ENCODE measurements at places on chromosomes 13 and 19.

DNA sequence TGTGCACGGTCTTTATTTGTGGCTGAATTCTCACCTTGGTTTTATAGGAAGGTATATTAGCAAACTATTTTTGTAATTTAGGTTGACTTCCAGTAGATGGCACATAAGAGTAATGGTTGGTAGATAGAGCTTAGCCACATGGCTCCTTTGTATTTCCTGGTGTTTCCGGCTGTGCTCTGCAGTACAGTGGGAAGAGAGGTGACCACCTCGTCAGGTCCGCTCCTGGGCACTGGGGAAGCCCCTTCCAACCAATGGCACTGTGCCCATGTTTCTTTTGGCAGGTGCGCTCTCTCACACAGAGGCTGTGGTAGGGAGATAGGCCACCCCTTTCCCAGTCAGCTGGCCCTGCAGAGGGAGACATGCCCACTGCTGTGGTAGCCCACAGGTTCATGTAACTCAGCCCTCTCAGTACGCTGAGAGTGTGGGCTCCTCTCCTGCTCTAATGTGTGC is 74.3 kb upstream of the ATP12A start:
- no peak for DNase-seq

DNA sequence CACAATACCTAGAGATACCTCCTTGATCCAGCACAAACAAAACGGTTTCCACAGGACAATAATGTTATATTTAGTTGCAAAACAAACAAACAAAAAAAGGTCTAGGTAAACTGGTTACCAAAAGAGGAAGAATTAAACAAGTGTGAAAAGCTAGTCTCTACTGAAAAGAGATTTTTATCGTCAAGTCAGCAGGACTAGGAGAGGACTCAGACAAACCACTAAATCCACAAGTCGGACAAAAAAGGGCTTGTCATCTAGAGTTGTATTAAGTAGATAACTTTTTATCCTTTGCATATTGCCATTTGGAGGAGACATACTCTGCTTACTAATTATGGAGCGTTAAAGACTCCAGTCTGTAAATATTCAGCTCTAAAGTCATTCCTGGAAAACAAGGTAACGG is 9.9 kb upstream of the KPNA3 start:
- DNase-seq, result no peak

DNA sequence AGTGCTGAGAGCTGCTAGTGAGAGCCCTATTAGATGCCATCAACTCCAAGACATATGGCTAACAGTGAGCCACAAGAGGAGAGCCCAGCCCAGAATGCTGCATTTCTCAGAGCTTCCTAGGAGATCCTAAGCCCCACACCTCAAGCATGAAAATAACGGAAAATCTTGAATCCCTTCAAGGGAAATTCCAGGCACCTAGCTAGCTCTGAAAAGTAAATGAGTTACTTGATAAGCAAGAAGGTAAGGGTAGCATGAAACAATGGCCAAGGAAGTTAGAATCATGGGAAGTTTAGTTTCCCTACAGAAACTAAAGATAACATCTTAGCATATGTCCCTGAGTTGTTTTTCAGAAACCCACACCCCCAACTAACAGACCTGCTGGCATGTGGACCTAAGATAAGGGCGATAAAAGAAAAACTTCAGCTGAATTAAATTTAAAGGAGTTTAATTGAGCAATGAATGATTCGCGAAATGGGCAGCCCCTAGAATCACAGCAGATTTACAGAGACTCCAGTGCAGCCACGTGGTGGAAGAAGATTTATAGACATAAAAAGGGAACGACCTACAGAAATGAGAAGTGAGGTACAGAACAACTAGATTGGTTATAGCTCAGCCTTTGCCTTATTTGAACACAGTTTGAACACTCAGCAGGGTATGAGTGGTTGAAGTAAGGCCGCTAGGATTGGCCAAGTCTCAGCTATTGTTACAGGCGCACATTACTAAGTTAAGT is 301.3 kb upstream of the DACH1 start:
- DNase-seq, result no peak

GRCh38 chr19:55322204-55322885 is 2.8 kb downstream of the TMEM150B start:
- DNase-seq, result no peak

DNA sequence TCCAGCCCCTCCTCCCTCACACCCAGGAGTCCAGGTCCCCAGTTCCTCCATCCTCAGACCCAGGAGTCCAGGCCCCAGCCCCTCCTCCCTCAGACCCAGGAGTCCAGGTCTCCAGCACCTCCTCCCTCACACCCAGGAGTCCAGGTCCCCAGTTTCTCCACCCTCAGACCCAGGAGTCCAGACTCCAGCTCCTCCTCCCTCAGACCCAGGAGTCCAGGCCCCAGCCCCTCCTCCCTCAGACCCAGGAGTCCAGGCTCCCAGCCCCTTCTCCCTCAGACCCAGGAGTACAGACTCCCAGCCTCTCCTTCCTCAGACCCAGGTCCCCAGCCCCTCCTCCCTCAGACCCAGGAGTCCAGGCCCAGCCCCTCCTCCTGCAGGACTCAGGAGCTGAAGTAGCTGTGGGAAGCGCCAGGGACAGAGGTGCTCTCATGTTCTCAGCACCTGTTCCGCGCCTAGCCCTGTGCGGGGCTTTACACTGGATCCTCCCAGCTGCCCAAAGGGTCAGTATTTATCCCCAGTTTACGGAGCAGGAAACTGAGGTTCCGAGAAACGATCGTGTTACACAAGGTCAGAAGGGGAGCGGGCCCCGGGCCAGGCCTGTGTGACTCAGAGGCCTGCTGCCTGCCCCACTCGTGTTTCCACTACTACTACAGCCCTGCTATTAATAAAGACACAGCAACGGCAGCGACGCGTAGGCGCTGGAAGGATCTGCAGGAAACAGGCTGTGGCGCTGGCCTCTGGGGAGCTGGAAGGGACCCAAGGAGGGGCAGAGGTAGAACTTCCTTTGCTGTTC is 1.7 kb upstream of the SBK3 start:
- no peak for DNase-seq

- DNase-seq, result no peak
Observed at GRCh38 chr19:18311502-18312091, 11.3 kb downstream of the LSM4 start.

GRCh38 chr19:7926021-7926726 is at the start of gene CTXN1:
Gene CTXN1, minus strand, starts transcription at chr19:7926135. Its CDS starts 597 bp downstream, at chr19:7925538.
- DNase-seq, result peak; percentile 50

DNA sequence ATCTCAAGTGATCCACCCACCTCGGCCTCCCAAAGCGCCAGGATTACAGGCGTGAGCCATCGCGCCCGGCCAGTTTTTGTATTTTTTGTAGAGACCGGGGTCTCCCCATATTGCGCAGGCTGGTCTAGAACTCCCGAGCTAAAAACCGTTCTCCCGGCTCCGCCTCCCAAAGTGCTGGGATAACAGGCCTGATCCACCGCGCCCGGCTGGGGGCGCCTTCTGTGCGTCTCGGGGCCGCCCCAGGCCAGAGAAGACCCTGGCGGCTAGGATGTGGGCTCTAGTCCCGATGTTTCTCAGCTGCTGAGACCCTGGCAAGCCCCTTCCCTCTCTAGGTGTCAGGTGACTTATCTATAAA is 3.6 kb downstream of the ARHGAP45 start:
- DNase-seq, result no peak

- DNase-seq, result no peak
Observed at GRCh38 chr19:10389863-10390262, 9.5 kb upstream of the TYK2 start.

- no peak for DNase-seq
Observed at GRCh38 chr13:36903925-36904595, 16.0 kb downstream of the SMAD9 start.

DNA sequence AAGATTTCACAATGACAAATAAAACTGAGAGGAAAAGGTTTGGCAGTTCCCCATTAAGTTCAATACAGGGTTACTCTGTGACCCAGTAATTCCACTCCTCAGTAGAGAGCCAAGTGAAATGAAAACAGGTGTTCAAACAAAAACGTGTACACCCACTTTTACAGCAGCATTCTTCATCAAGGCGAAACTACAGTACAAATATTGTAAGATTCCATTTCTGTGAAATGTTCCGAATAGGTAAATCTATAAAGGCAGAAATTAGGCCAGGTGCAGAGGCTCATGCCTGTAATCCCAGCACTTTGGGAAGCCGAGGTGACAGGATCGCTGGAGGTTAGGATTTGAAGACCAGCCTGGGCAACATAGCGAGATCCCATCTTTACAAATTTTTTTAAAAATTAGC is 8.9 kb upstream of the GDF15 start:
- no peak for DNase-seq

DNA sequence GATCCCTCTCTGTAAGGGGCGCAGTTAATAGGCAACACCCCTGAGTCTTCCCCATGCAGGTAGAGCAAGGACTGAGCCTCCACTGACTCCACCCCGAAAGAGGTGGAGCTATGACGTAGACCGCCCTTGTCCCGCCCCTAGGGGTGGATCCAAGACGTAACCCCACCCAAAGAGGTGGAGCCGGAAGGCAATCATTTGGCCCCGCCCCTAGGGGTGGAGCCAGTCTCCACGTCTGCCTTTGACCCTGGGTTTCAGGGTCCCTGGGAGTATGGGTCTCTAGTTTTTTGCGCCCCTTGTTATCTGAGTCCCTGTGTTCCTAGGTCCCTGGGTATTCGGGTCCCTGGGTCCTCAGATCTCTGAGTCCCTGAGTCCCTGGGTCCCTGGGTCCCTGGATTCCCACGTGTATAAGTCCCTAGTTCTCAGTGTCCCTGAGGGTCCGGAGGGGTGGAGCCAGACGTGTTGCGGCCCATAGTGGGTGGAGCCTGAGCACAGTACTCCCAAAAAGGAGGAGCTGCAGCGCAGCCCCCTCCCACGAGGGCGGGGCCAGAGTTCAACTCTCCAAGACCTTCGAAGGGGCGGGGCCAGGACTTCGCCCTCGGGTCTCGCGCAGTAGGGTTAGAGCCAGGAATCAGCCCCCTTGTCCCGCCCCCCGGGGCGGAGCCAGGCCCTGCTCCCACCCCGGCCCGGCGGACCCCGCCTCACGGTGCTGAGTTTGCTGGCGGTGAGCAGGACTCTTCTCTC is 5.3 kb downstream of the DENND1C start:
- peak; percentile 50 for DNase-seq

DNA sequence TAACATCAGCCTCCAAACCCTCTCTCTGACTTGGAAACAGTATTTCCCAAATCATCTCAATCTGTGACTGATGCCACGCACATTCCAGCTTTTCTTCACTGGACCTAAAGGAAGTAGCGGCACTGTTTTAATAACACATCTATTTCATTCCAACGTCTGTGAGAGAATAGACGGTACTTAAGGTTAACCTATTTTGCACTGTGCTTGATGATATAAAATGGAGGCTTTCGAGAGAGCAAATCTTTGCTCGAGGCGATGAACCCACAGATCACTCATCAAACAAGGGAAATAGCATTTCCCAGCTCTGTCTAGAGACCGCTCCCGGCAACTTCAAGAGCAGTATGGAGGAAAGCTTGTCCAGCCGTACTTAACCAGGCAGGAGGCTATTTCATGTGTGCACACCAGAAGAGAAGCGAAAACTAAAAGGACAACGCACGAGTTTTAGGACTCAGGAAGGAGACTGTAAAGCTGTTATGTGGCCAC is 2.9 kb downstream of the UBL3 start:
- DNase-seq, result no peak

DNA sequence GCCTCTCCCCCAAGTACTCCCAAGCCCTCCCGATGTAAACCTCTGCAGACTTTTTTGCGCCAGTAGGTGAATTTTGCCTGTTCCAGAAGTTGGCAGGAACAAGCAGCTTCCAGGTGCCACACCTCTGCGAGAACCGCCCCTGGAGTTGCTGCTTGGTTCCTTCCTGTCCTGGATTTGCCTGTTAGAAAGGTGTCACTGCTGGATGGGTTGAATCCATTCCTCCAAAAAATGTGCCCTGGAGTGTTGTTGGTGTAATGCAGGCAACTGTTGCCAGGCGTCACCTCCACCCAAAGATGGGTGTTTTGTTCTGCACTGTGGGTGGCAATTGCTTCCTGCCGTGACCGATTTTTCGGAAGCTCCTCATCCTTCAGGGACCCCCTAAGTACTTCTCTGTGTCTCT is 5.7 kb downstream of the PGPEP1 start:
- DNase-seq, result no peak

DNA sequence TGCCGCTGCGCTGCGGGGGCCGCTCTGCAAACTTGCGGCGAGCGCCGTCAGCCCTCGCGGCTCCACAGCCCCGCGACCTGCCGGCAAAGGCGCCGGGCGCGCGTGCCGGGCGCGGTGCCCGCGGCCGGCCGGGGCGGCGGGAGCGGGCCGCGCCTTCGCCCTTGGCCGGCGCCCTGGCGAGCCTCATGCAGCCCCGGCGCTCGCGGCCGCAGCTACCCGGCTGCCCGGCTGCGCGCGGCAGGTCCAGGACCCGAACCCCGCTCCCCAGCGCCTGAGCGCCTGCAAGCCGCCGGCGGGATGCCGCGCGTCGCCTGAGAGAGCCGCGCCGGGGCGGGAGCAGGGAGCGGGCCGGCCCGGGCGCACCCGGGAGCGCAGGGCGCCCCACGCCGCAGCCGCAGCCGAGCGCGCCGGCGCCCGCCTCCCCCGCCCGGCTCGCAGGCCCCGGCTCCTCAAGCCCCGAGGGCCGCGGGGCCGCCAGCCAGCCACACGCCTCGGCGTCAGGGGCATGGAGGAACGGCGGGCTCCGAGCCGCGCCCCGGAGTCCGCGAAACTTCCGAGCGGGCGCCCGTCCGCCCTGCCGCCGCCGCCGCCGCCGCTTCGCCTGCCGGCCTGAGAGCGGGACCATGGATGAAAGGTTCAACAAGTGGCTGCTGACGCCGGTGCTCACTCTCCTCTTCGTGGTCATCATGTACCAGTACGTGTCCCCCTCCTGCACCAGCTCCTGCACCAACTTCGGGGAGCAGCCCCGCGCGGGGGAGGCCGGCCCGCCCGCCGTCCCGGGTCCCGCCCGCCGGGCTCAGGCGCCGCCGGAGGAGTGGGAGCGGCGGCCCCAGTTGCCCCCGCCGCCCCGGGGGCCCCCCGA is 564 bp downstream of the HS6ST3 start:
- no peak for DNase-seq

DNA sequence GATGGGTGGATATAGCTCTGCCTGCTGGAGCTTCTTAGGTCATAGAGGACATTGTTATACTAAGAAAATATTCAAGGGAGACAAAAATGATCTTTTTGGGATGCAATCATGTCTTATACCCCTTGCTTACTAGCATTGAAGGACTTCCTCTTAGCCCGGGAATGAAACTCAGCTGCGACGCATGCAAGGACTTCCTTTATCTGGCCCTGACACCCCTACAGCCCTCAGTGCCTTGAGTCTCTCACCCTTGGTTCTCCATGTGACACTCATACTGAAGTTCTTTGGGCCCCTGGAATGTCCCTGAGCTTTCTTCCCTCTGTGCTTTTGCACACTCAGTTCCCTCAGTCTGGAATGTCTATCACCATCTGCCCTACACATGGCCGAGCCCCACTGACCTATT is 72.5 kb upstream of the MTIF3 start:
- no peak for DNase-seq

GRCh38 chr13:30463787-30464495 is 1.8 kb downstream of the HMGB1 start:
- DNase-seq, result peak; percentile 40

GRCh38 chr13:52003541-52003940 is 7.7 kb downstream of the ATP7B start:
- DNase-seq, result no peak

DNA sequence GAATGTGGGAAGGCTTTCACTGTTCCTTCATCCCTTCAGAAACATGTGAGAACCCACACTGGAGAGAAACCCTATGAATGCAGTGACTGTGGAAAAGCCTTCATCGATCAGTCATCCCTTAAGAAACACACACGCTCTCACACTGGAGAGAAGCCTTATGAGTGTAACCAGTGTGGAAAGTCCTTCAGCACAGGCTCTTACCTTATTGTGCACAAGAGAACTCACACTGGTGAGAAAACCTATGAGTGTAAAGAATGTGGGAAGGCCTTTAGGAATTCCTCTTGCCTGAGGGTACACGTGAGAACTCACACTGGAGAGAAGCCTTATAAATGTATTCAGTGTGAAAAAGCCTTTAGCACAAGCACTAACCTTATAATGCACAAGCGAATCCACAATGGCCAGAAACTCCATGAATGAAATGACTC is 18.6 kb downstream of the ZNF177 start:
- no peak for DNase-seq
